Right lung (tissue), 10 donors: ENCODE measurements at places on chromosomes 6 and 20. TPM values are rescaled to one million over a fixed set of nuclear protein-coding genes. Genes with fewer than 3 reads are reported as not detected.

The BAG2 gene
- 9.2 TPM for polyA plus RNA-seq

DNA sequence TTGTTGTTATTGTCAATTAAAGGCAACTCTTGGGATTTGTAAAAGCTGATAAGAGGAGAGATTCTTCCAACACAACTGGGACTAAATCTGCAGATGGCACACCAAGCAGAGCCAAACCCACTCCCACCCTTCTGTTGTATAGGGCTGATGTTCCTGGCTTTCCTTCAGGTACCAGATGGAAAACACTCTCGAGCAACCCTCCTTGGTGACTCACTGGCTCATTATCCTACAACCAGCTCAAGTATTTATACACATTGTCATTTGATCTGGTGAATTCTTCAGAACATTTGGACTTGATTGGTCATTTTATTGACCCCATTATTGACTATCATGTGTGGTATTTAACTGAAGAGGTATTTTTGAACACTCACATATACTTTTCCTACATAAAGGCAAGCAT lies 190.3 kb upstream of the PCSK2 start:
- no peak for DNase-seq

The NR2E1 gene
- polyA plus RNA-seq = not detected

- no peak for DNase-seq
Measured at GRCh38 chr6:79313254-79313653, 78.8 kb upstream of the HMGN3 start.

- DNase-seq = no peak
Measured at GRCh38 chr6:36312854-36313648, 23.6 kb downstream of the BNIP5 start.

GRCh38 chr6:161204866-161205557 lies 68.8 kb downstream of the AGPAT4 start:
- no peak for DNase-seq

The NRN1 gene
- 9.7 TPM for polyA plus RNA-seq

The TFAP2D gene
- not detected for polyA plus RNA-seq

- DNase-seq = no peak
Measured at GRCh38 chr20:2872459-2873009, 747 bp upstream of the PTPRA start.

The GNMT gene
- 1.3 TPM for polyA plus RNA-seq

DNA sequence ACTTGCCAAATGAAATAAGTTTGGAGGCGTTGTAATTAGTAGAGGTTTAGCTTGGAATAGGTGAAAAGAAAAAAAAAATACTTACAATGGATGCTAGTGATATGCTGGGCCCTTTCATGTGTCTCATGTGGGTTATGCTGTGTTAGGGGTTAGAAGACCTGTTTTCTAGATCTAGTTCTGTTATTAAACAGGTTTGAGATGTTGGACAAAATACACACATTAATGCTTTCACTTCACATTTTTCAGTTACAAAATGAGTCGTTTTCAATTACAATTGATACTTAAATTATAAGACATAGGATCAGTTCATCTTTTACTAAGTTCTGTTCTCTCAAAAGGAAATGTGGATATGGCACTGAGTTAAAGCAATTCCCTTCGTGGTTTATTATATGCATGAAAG lies 509.8 kb downstream of the EPM2A start:
- no peak for DNase-seq

The HLA-DQB2 gene
- polyA plus RNA-seq = 1.1 TPM
